ENCODE measurements at places on chromosomes 11 and 22.
A peak's percentile ranks its signal among the peaks of the same experiment; 100 is the strongest.

DNA sequence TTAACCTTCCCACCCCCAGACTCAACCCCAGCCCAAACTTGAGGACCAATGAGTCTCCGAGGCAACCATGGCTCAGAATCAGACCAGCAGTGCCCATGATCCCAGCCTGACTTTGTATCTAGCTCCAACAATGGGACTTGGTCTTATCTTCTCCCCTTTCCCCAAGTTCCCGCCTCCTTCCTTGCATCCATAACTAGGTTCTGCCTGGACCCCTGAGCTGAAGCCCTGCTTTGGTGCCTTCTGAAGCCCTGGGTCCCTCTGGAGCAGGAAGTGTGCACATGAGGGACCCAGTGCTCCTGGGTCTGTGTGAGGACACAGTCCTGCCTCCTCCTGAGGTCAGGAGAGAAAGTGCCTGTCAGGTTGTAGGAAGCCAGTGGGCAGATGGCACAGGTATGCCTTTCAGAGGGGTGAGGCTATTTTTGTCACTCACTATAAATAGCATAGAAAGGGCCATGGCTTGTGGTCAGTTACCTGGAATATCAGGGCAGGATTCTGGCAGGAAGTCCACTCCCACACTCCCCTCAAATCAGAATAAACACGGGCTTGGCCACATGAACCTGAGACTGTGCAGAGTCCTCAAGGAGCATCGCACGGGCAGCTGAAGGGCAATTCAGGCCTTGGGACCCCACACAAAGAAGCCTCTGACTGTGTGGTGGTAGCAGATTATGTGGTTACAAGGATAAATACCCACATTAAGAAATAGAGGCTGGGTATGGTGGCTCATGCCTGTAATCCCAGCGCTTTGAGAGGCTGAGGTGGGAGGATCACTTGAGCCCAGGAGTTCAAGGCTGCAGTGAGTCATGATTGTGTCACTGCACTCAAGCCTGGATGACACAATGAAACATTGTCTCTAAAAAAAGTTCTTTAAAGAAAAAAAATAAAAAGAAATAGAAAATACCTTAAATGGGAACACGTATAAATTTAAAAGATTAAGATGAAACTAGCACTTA lies 27.4 kb downstream of the RCN1 start:
- no peak for DNase-seq

DNA sequence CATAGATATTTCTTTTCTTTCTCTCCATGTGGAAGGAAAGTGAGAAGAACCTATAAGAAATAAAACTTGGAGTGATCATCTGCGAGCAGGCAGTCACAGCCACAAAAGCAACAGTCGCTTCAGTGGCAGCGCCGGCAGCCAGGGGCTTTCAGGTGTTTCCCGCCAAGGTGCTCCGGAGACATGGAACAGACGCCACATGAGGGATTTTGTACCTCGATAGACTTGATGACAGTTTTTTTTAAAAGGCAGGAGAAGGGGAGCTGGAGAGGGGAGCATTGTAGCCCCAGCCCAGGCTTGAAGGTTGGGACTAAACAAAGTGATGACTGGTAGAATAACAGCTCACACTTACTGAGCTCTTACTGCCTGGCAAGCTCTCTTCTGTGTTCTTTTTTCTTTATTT lies 471.4 kb upstream of the B3GAT1 start:
- no peak for DNase-seq

- no peak for DNase-seq
Measured at GRCh38 chr11:5809122-5809519, 397 bp downstream of the OR52N2 start.

DNA sequence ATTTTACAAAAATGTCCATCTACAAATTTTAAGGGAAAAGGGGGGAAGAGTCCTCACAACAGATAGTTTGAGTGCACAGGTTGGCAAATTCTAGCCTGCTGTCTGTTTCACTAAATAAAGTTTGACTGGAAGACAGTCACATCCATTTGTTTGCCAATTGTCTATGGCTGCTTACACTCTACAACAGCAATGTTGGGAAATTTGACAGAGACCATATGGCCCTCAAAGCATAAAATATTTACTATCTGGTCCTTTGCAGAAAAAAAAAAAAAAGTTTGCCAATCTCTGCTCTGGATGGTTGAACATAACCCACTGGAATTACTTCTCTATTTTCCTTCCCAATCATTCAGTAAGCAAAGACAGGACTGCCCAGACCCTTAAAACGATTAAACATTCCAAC lies 88.2 kb downstream of the FCHSD2 start:
- DNase-seq, result no peak

- no peak for DNase-seq
Measured at GRCh38 chr11:104490182-104490581, 326.2 kb upstream of the PDGFD start.

GRCh38 chr11:59556115-59556916 lies 45.0 kb downstream of the OR4D9 start:
- no peak for DNase-seq

DNA sequence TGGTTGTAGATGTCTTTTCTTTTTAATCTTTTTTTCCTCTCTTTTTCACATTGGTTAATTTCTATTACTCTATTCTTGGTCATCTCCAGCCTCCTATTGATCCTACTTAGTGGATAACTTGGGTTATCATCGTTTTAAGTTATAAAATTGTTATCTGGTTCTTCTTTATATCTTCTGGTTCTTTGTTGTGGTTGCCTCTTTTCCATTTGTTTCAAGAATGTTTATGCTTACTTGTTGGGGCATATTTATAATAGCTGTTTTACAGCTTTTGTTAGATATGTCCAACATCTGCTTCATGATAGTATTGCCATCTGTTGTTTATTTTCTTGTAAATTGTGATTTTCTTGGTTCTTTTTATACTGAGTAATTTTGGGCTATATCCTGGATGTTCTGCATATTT lies 1429.6 kb downstream of the TBC1D22A start:
- DNase-seq, result no peak

GRCh38 chr11:28877340-28877739 lies 769.2 kb downstream of the METTL15 start:
- no peak for DNase-seq

- no peak for DNase-seq
Measured at GRCh38 chr11:114033572-114033971, 25.9 kb upstream of the ZBTB16 start.

- DNase-seq, result peak; percentile 57
Measured at GRCh38 chr11:44927174-44927661, 23.5 kb downstream of the TP53I11 start.

DNA sequence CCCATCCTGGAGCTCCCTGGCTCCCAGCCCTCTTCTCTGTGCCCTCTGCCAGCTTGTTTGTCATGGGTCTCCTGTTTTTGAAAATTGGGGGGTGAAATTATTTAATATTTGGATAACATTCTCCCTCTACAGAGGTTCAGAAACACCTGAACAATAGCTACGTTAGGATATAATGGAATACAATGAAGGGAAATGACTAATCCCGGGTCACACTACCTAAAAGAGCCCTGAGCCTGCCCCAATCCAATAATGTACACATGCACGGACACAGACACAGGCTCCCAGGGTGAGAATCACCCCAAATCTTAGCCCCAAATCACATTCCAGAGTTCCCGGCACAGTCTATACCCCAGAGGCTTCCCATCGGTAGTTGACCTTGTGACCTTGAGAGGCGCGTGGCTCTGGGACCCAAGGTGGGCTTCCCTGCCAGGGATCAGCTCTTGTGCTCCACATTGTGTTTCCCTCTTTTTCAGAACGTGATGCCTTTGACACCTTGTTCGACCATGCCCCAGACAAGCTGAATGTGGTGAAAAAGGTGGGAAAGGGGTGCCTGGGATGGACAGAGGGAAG lies 135.5 kb downstream of the PARVA start:
- DNase-seq, result no peak

GRCh38 chr11:91124363-91124762 lies 901.5 kb upstream of the CHORDC1 start:
- no peak for DNase-seq

- DNase-seq, result peak; percentile 58
Measured at GRCh38 chr22:37218771-37219411, 6.6 kb upstream of the SSTR3 start.

- DNase-seq, result peak; percentile 94
Measured at GRCh38 chr22:50507421-50507990, at the start of gene LMF2. TSS of gene LMF2 (minus strand) at chr22:50507702. CDS start at chr22:50507675, 27 bp downstream.

GRCh38 chr11:78752494-78752893 lies 177.8 kb upstream of the NARS2 start:
- DNase-seq, result no peak
